T-helper 17 cell (primary cell): ENCODE measurements at places on chromosomes 4 and X.

DNA sequence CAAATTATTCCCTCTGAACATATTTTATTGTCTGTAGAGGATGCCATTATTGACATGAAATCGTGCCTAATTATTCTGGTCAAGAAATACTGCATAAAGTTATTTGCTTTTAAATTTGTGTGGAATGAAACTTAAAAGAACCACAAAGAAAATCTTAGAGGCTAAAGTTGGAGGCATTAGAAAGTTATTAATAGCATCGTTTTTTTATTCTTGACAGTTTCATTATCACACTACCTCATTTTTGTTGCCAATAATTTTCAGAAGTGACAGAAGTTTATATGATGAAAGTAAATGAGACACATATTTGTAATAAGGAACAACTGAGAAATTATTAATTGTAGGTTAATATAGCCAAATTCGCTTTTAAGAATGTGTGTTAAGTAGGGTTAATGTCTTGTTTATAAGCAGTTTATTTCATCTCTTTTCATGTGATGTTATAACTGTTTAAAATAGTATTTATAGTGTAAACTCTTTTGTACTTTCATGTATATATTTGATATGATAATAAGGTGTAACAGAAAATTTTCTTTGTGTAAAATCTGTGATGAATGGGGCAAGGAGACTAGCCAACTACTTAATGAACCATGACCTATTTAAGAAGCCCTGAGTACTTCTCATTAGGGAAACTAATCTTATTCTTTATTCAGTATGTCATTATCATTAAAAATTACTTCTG lies 54.5 kb upstream of the GRIA2 start:
- no peak for DNase-seq

DNA sequence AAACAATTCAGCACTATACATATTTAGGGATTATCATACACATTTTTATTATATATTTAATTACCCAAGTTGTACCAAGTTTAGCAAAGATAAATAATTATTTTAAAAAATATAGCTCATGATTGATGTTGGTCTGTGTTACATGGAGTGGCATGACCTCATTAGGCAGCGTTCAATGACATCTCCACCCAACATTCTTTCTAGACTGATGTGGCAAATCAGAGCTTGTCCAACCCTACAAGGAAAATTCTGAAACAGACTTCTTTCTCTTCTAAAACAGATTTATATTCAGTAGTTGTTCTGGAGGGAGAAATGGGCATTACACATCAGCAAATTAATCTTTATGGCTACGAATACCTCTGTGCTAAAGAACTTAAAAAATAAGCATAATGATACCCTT lies 189.7 kb downstream of the PDGFC start:
- no peak for DNase-seq

- no peak for DNase-seq
Observed at GRCh38 chr4:15920723-15921591, 17.6 kb downstream of the FGFBP1 start.

GRCh38 chr4:16222957-16223527 lies 3.2 kb downstream of the TAPT1 start:
- DNase-seq: no peak

DNA sequence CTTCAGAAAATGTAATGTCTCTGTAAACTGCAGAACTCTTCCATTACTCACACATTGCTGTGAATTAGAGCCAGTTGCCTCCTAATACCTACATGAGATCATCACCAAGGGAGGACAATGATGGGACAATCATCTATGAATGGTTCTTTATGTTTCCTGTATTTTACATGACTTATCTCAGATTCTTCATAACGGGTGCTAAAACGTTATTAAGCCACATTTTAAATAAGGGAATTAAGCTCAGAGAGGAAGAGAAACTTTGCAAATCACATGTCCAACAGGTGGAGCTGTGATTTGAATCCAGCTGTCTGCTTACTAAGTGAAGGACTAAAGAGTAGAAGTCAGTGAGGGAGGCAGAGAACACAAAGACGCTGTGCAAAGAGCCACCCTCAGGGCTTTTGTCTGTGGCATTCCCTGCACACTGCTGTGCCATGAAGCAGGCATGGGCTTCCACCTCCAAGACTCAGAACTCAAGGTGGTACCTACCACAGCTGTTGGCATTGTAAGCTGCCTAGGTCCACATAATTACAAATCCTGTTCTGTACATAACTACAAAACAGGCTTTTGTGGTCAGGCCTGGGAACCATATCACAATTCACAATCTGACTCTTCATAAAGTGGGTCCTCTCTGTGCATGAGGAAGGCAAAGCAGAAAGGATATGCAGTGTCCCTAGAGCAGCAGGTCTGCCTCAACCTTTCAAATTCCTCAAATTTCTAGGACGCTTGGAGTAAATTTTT lies 12.8 kb downstream of the TBC1D9 start:
- no peak for DNase-seq
